ENCODE measurements at places on chromosomes 3 and 15. TPM values are rescaled to one million over a fixed set of nuclear protein-coding genes. Genes with fewer than 3 reads are reported as not detected.

The TICRR gene
- total RNA-seq = 21.3 TPM

The ROPN1 gene
- total RNA-seq = not detected

The GPR87 gene
- not detected for total RNA-seq

GRCh38 chr15:38671675-38672254, 107.2 kb upstream of the RASGRP1 start:
- H3K4me3 ChIP-seq = no peak overlapping the region
- peaks cover 14% of the 10 kb centered on the region for H3K27me3 ChIP-seq
- H3K4me1 ChIP-seq = peaks cover 6% of the 10 kb centered on the region
- DNase-seq = no peak
- H3K36me3 ChIP-seq = no peaks in the 10 kb centered on the region
- H3K27ac ChIP-seq = no peak overlapping the region

GRCh38 chr15:28881600-28881999, 4.2 kb upstream of the APBA2 start:
- H3K4me3 ChIP-seq = no peak overlapping the region
- H3K36me3 ChIP-seq = no peaks in the 10 kb centered on the region
- DNase-seq = no peak
- H3K27me3 ChIP-seq = peaks cover 13% of the 10 kb centered on the region
- H3K4me1 ChIP-seq = peaks cover 4% of the 10 kb centered on the region
- no peak overlapping the region for H3K27ac ChIP-seq

DNA sequence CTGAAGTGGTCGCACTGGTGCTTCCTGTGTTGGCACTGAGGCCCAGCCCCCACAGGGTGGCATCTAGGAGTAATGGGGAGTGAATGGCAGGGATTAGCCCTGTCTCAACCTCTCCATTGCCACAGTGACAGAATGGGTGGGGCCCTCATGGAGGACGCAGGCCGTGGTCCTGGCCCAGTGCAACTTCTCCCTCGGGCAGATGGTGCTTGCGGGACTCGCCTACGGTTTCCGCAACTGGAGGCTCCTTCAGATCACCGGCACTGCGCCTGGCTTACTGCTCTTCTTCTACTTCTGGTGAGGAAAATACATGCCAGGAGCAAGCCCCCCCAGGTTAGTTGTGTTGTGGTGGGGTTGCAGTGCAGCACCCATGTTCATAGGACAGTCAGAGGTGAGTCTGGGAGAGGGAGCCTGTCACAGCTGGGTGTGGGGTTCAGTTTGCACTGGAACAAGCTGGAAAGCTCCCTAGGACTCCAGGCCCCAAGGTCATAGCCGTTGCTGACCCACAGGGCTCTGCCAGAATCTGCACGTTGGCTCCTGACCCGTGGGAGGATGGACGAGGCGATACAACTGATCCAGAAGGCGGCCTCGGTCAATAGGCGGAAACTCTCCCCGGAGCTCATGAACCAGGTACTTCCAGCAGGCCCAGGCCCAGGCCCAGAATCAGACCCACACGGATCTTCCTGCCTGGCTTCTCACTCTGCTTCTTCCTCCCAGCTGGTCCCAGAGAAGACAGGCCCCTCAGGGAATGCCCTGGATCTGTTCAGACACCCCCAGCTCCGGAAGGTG, 7.0 kb upstream of the SLC22A14 start:
- DNase-seq = no peak
- H3K27ac ChIP-seq = no peak overlapping the region
- no peaks in the 10 kb centered on the region for H3K27me3 ChIP-seq
- no peaks in the 10 kb centered on the region for H3K4me1 ChIP-seq
- no peak overlapping the region for H3K4me3 ChIP-seq

GRCh38 chr15:25416693-25417092, 22.1 kb downstream of the UBE3A start:
- no peak for DNase-seq
- peaks cover 5% of the 10 kb centered on the region for H3K4me1 ChIP-seq
- peaks cover 21% of the 10 kb centered on the region for H3K36me3 ChIP-seq
- H3K27me3 ChIP-seq = no peaks in the 10 kb centered on the region
- H3K27ac ChIP-seq = no peak overlapping the region

DNA sequence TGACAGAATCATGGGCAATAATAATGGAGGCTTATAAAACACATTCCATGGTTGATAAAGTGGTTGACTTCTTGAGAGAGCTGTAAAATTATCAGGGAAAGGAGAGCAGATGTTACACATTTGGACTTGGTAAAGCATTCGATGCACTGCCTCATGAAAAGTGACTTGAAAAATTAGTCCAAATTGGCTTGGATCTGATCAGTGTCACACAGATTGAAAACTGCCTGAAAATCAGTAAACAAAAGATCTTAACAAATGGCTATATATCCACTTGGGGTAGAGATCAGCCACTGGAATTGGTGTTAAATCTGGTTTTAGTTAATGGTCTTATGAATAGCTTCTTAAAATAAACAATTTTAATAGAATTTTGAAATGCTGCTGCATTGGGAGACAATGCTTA, 20.3 kb downstream of the SHOX2 start:
- no peaks in the 10 kb centered on the region for H3K36me3 ChIP-seq
- peaks cover 25% of the 10 kb centered on the region for H3K27me3 ChIP-seq
- no peaks in the 10 kb centered on the region for H3K4me1 ChIP-seq
- no peak overlapping the region for H3K4me3 ChIP-seq
- no peak overlapping the region for H3K27ac ChIP-seq

GRCh38 chr15:44676676-44677075, 13.2 kb upstream of the SPG11 start:
- no peak for DNase-seq
- no peaks in the 10 kb centered on the region for H3K36me3 ChIP-seq
- H3K4me3 ChIP-seq = no peak overlapping the region
- no peak overlapping the region for H3K27ac ChIP-seq
- no peaks in the 10 kb centered on the region for H3K27me3 ChIP-seq

GRCh38 chr3:142577696-142578328, 721 bp downstream of the ATR start:
- no peaks in the 10 kb centered on the region for H3K36me3 ChIP-seq
- no peak overlapping the region for H3K27ac ChIP-seq
- H3K27me3 ChIP-seq = no peaks in the 10 kb centered on the region

DNA sequence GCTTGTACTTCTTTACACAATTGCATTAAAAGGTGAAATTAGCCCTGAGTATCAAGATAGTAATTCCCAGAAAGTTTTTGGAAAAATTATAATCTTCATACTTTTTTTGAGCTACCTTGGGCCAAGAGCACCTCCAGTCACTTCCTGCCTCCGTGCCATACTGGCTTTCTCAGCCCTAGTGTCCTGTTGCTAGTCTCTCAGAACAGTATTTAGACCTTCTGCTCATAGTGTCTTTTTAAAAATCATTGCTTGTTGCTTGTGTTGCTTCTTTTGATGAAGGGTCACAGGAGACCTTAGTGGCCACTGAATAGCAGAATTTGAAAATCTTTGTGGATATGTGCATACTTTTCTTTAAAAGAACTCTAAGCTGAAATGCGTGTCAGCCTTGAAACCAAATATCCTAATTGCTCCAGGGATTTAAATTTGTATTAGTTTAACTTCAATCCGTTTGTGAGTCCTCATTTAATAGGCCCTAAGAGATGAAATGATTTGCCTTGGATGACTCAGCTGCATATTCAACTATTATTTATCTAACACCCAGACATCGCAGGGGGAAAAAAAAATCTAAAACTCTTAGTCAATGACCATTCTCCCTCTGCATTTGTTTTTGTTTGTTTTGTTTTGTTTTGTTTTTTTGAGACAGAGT, 29.1 kb upstream of the LXN start:
- H3K27ac ChIP-seq = no peak overlapping the region
- no peaks in the 10 kb centered on the region for H3K4me1 ChIP-seq
- no peak for DNase-seq
- no peak overlapping the region for H3K4me3 ChIP-seq

DNA sequence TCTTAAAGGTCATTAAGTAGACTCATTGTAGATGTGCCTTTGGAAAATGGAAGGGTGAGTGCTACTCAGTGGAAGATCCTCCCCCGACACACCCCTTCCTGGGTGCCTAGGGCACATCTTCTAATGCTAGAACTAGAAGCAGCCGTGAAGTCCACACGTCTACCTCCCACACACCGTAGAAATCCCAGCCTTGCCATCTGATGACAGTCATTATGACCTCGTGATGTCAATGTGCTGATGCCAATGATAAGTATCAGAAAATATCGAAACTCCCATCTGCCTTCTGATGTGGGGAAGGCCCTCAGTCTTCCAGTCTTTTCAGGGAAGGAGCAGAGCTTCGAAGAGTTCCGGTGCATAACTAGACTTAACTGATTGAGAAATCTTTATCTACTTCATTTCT, 282.1 kb upstream of the ROPN1 start:
- H3K4me3 ChIP-seq = no peak overlapping the region
- H3K27ac ChIP-seq = no peak overlapping the region
- H3K4me1 ChIP-seq = peaks cover 4% of the 10 kb centered on the region
- no peaks in the 10 kb centered on the region for H3K36me3 ChIP-seq
- no peak for DNase-seq

The CP gene
- total RNA-seq = 0.84 TPM

The TJP1 gene
- total RNA-seq = 145 TPM

- no peaks in the 10 kb centered on the region for H3K36me3 ChIP-seq
- H3K4me3 ChIP-seq = no peak overlapping the region
- H3K4me1 ChIP-seq = no peaks in the 10 kb centered on the region
- no peaks in the 10 kb centered on the region for H3K27me3 ChIP-seq
- H3K27ac ChIP-seq = no peak overlapping the region
Measured at GRCh38 chr3:165827883-165828282, 9.3 kb downstream of the BCHE start.

DNA sequence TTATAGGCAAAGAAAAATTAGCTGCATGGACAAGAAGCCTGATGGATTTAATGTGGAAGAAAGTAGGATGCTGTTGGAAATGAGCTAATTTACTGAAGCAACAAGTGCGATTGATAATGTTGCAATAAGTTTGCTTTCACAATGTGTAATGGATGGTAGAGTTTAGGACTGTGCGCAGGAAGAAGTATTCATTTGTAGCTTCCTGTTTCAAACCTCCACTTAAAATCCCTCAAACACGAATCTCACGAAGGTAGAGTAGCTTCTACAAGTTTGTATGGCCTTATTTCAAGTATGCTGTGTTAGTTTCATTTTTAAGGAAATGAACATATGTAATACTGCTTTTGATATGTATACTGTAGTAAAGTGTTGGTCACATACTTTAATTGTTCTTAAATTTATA, 42.3 kb downstream of the KCNH8 start:
- DNase-seq = no peak
- no peak overlapping the region for H3K4me3 ChIP-seq
- no peaks in the 10 kb centered on the region for H3K36me3 ChIP-seq
- no peak overlapping the region for H3K27ac ChIP-seq

DNA sequence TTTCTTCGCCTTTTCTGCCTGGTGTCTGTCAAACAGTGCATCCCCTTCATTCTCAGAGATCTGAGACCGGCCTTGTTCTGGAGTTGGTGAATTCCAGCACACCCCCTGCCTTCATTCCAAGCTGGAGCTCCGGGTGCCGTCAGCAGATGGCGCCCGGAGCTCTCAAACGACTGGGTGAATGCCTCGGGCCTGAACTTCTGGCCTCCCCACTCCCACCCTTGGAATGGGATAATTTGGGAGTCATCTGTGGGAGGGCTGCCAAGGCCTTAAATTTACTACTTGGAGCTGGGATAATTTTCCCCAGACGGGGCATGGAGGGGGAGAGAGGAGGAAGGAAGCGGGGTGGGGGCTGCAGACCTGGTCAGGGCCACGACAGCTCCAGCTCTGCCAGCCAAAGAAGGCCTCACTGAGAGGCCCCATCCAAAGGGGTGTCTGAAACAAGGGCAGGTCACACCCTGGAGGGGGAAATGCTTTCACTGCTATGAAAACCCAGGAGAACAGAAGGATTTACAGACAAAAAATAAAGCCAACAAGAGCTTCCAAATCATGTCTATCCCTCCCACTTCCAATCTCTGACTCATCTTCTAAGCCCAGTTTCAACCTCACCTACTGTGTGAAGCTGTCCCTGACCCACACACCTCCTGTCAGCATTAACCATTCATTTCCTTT, 187.9 kb downstream of the OPA1 start:
- H3K4me3 ChIP-seq = no peak overlapping the region
- no peaks in the 10 kb centered on the region for H3K36me3 ChIP-seq
- H3K4me1 ChIP-seq = peaks cover 30% of the 10 kb centered on the region
- no peaks in the 10 kb centered on the region for H3K27me3 ChIP-seq
- no peak overlapping the region for H3K27ac ChIP-seq

DNA sequence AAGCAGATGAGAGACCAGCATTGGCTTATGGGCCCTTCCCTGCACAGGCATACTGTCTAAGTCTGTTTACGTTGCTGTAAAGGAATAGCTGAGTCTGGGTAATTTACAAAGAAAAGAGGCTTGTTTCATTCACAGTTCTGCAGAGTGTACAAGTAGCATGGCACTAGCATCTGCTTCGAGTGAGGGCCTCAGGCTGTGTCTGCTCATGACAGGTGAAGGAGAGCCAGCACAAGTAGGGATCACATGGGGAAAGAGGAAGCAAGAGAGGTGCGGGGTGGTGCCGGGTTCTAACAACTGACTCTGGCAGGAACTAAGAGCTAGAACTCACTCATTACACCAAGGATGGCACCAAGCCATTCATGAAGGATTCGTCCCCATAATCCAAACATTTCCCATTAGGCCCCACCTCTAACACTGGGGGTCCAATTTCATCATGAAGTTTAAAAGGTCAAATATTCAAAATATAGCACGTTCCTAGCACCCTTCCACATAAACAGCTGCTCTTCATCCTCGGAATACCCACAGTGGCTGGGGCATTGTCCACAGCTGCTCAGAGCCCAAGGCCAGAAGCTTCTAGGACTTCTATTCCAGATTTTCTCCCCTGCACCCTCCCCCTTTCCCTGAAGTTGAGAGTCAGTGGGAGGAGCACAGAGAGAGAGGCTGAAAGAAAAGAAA, 5.6 kb downstream of the RTP3 start:
- H3K36me3 ChIP-seq = no peaks in the 10 kb centered on the region
- no peak overlapping the region for H3K27ac ChIP-seq
- H3K4me1 ChIP-seq = no peaks in the 10 kb centered on the region
- no peak overlapping the region for H3K4me3 ChIP-seq

The MITF gene
- 3.9 TPM for total RNA-seq

The DUOX1 gene
- total RNA-seq = 1.2 TPM

DNA sequence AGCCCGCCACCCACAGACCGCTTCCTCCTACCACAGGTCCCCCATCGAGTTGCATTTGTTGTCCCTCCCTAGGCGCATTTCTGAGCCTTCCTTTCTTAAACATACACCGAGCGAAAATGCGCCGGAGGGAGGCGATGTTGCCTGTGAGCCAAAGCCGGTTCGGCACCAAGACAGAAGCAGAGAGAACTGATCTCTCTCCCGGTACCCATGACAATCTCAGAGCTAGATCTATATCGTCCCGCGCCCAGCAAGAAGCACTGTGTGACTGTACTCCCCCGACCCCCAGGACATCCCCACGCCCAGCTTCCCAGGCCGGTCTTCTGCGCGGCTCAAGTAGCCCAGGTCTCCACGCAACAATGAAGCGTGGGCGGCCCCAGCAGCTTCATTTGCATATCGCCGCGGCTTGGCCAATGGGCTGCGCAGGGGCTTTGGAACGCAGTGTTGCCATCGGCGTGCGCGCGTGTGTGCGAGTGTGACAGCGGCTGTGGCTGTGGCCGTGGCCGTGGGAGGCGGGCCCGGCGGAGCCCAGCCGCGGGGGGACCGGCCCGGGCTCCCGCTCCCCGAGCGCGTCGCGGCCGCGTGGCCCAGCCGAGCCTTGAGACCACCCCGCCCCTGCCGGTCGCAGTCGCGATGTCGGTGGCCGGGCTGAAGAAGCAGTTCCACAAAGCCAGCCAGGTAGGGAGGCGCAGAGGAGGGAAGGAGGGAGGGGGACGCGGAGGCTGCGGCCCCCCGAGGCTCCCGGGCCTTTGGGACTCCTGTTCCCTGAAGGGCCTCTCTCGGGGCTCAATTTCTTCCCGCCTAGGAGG, at the start of gene SH3GL3:
Gene SH3GL3 (plus strand): TSS at position 438 of the 806 bp plus-strand sequence. CDS start 193 bp downstream, at position 631.
- no peaks in the 10 kb centered on the region for H3K36me3 ChIP-seq
- peak; percentile 94 for DNase-seq
- peak within 1 kb of the TSS; percentile 81 for H3K4me3 ChIP-seq
- H3K27ac ChIP-seq = no peak within 1 kb of the TSS

Data from endodermal cell (in vitro differentiated cells).